ENCODE measurements at places on chromosomes 11 and 22.

- no peak for DNase-seq
These were observed 37.2 kb upstream of the NAV2 start for GRCh38 chr11:19675397-19675796.

GRCh38 chr11:47415949-47416472 lies 7.6 kb downstream of the SLC39A13 start:
- DNase-seq = no peak

DNA sequence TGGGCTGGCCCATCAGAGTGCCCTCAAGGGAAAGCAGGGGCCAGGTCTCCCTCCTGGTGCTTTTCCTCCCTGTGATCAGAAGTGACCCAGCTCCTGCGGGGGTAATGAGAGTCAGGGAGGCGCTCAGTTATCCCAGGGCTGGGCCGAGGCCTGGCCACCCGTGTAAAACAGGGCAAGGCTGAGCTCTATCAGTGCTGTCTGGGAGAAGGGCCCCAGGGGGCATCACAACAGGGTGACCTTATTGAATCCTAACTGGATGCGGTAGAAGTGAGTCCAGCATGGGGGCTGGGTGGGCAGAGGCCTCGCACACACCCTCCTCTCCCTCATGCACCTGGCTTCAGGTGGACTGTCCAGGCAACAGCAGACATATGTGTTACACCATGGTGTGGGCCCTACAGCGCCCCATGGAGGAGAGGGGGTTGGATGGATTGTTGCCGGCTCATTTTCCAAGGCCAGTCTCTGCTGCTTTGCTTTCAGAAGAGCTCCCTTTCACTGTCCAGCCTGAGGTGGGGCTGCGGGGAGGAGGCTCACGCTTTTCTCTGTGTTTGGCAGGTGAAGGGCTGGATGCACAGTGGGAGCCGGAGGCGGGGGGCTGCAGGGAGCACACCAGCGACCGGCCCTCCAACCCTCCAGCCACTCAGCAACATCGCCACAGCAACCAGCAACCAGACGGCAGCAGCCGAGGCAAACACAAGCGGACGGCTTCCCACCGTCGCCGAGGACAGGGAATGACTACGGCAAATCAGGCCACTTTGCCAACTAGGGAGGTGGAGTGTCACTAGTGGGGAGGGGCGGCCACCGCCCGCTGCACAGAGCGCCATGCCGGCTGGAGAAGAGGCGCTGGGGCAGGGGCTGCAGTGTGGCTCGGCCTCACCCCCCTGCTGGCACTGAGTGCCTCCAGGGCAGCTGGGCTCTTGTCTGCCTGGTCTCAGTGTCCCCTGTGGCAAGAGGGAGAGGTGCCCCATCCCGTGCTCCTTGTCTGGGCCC lies 24.7 kb downstream of the GNAZ start:
- DNase-seq = no peak

DNA sequence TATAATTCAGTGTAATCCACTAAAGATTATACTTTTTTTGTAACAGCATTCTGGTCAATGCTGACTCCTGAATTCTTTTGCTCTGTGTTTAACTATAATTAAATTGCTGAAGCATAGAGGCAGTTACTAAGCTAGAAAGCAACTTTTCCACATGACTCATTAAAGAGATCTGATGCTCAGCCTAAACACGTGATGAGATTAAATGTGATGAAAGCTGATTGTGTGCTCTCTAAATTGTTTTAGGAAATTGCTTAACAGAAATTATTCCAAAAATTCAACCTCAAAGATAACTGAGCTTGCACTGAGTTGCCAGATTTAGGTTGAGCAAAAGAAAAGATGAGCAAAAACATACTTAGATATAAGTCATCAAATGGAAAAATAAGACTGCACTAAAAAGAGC lies 1033.6 kb downstream of the FAM181B start:
- no peak for DNase-seq

- DNase-seq = no peak
These were observed 71.5 kb downstream of the TYR start for GRCh38 chr11:89249196-89249595.

DNA sequence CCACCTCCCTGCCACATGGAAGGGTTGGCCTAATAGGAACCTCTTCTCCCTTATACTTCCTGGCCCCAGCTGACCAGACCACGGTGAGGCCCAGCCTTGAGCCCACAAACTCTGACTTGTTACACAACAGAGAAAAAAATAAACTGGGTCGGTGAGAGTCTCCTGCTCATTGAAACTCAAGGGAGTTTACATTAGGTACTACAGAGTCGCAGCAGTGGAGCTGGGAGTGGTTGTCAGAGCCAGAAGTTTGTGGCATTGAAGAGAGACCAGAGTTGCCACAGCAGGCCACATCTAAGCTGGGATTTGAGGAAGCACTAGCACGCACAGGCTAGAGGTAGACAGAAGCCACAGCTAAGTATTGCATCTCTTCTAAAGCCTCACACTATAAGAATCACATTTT lies 296.2 kb downstream of the DDX10 start:
- DNase-seq = no peak

DNA sequence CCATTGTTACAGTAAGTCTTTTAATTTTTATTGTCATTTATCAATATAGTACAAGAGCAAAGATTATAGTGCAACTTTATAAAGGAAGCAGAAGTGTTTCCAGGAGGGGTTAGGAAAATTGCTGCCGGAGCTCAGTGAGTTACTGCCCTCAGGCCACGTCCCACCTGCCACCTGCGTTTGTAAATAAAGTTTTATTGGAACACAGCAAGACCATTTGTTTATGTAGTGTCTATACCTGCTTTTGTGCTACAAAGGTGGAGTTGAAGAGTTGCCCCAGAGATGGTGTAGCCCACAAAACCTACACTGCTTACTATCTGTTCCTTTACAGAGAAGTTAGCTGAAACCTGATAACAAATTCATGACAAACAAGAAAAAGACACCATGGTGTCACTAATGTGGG lies 437.8 kb upstream of the B3GAT1 start:
- DNase-seq = no peak

DNA sequence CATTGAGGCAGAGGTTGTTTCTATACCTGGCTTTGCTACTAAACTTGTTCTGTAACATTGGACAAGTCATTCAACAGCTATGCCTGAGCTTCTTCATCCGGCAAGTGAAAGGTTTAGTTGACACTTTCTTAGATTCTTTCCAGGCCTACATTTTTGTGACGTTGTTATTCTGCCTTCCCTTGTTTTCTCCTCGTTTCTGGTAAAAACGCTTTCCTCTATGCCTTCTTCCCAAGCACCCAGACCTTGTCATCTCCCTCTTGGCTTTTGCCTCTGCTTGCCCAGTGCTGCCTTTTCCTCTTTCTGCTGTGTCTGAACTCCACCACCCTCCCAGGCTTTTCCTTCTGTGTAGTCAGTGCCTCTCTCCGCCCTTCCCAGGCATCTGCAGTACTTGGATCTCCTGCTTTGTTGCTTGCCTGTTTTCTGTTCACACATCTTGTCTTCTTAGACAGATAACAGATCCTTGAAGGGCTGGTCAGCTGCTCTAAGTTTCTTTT lies 1.4 kb upstream of the AMOTL1 start:
- DNase-seq = no peak

DNA sequence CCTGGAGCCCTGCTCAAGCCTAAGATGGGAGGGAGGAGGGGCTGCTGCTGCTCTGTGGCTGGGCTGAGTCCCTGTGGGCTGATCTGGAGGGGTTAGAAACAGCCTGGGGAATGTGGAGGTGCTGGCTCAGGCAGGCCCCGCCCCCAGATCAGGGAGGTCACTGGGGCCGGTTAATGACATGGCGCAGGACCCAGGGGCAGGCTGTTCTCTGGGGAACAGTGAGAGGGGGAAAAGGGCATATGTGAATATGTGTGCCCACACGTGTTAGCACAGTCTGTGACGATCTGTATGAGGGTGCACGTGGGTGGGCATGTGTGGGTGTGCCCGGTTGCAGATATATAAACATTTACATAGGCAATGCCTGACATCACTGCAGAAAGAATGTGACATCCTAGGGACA lies 143.5 kb downstream of the MIAT start:
- no peak for DNase-seq

DNA sequence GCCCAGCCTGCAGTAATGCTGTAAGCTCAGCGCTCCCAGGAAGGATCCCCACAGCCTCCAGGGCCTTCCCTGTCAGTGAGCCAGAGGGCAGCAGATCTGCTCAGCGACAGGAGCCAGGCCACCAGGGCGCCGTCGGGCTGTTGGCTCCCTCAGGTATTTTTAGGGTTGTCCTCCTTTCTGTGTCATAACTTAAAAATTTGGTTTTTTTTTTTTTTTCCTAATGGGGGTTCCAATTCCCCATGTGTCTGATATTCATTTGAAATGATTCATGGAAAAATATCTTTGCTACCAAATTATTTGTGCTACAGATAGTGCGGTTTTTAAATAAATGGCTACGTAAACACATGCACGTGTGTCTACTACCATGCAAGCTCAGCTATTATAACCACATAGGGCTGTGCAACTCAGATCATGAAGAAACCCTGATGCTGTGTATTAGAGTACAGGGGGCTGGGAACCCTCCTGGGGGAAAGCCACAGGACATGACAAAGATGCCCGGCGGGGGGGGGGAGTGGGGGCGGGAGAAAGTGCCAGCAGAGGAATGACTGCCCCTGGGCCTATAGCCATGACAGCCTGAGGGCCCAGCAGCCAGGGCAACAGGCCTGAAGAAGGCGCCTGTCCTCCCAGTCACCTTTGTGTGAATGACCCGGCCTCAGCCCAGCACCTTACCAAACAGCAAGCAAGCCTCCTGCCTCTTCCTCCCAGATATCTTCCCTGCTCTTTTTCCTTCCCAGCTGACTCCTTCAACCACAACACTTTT lies 89.3 kb downstream of the NAT10 start:
- no peak for DNase-seq

DNA sequence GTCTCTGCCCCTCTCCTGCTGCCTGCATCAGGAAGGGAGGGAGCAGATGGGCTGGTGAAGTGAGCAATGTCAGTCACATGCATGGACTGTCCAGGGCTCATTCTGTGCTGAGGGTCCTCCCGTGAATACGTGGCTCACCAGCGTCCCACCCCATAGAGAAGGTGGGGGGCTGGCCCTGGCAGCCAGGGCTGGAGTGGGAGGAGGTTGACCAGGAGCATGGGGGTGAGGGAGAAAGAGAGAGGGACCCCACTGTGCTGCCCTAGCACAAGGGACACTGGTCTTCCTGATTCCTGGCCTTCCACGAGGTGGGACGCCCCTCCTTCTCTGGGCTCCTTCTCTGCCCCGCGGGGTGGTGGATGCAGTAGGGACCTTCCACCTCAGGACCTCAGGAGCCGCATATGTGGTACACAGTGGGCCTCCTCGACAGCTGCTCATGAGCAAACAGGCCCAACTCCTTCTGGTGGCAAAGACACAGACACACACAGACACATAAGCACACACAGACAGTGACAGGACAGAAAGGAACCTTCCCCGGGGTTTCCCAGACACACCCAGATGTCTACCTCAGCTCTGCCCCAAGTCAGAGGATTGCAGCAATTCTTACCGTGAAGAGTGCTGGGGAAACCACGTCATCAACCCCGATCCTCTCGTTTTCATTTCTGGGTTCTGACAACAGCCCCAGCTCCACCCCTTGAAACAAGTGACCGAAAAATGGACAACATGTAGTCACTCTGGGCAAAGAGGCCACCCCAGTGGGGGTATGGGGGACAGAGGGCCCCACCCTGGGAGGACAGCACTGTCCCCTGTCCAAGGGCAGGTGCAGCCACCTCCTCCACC lies 3.6 kb upstream of the APOBEC3A start:
- DNase-seq = no peak

DNA sequence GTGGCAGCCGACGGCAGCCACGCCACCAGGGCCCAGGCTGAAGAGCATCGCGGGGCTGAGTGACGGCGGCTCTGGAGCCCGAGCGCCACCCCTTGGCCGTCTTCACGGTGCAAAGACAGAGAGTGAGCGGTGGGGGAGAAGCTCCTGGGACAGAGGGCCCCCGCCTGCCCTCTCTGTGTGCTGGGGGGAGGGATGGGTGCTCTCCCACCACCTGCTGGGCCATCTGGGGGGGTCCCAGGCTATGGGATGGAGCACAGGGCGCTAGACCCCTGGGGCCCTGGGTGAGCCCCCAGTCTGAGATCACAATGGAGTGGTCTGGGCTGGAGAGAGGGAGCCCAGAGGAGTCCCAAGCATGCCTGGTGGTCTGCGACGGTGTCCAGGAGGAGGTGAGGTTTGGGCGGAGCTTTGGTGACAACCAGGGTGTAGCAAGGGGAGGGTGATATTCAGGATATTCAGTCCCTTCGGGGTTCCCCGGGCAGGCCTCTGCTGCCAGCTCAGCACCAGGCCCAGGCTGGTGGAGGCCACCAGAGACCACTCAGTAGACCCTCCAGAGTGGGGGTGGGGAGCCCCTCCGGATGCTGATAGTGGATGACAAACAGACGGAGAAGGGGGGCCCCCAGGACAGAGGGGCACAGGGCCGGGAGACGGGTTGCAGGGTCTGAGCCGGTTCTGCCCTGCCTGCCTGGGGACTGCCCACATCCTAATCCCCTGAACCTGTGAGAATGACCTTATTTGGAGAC lies 78.1 kb upstream of the PRR5 start:
- no peak for DNase-seq

GRCh38 chr11:1796413-1797011 lies 32.8 kb upstream of the CTSD start:
- DNase-seq = no peak

GRCh38 chr11:65532388-65533064 lies 7.6 kb downstream of the SCYL1 start:
- no peak for DNase-seq

DNA sequence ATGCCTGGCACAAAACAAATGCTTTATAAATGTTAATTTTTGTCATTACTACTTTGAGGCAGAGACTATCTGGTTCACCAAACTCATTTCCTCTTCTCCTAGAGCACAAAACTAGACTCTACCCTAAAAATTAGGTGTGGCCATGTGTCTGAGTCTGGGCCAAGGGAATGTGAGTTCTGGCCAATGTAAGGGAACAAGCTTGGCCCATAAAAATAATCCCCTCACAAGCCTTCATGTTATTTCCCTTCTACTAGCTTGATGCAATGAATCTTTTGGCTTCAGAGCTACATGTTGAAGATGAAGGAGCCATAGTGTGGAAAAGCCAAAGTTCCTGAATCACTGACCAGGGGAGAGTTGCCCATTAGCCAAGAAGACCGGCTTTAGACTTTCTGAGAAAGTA lies 406.5 kb upstream of the CCDC90B start:
- DNase-seq = no peak

DNA sequence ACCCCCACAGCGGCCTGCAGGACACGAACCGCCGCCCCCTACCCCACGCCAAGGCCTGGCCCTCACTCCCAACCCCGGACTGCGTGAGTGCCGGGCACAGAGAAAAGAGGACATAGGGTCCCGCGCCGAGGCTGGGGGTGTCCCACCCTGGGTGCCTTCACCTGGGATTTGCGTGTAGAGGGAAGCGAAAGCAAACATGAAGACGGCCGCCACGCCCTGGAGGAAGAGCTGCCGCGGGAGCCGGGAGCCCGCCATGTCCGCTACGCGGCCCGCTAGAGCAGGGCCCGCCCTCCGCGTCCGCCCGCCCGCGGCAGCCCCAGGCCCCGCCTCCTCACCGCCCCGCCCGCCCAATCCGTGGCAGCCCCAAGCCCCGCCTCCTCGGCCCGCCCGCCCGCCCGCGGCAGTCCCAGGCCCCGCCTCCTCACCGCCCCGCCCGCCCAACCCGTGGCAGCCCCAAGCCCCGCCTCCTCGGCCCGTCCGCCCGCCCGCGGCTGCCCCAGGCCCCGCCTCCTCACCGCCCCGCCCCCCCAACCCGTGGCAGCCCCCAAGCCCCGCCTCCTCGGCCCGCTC lies at the start of gene LMF2:
LMF2 (minus strand) TSS at position 282 of the 570 bp plus-strand sequence; CDS start at position 255, 27 bp downstream.
- peak; percentile 60 for DNase-seq

Data from NCI-H2081 (cell line).